Suppressor macrophage treated with lipopolysaccharide for 4 hours (primary cell): ENCODE measurements at places on chromosomes 5 and 9.

- no peak for DNase-seq
Measured at GRCh38 chr9:99383536-99383935, 161.5 kb downstream of the SEC61B start.

- peak; percentile 57 for DNase-seq
Measured at GRCh38 chr9:131227112-131227958, 49.0 kb downstream of the FAM78A start.

DNA sequence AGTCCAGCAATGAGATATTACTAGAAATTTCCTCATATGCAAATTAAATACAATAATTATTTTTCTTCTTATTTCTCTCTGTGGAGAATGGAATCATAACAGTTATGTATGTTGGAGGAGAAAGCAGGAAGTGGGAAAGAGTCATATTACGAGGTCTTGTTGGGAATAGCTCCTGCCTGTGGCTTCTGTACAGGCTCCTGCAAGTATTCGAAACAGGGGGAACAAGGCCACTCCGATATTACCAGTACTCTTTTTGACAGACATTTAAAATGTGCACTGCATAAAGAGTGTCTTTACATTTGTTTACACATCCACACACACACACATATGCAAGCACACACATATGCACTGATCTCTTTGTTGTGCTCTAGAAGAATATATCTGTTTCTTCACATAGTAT, 812.0 kb upstream of the ZNF608 start:
- DNase-seq, result no peak

GRCh38 chr5:77638763-77639671, 504 bp upstream of the OTP start:
- no peak for DNase-seq

DNA sequence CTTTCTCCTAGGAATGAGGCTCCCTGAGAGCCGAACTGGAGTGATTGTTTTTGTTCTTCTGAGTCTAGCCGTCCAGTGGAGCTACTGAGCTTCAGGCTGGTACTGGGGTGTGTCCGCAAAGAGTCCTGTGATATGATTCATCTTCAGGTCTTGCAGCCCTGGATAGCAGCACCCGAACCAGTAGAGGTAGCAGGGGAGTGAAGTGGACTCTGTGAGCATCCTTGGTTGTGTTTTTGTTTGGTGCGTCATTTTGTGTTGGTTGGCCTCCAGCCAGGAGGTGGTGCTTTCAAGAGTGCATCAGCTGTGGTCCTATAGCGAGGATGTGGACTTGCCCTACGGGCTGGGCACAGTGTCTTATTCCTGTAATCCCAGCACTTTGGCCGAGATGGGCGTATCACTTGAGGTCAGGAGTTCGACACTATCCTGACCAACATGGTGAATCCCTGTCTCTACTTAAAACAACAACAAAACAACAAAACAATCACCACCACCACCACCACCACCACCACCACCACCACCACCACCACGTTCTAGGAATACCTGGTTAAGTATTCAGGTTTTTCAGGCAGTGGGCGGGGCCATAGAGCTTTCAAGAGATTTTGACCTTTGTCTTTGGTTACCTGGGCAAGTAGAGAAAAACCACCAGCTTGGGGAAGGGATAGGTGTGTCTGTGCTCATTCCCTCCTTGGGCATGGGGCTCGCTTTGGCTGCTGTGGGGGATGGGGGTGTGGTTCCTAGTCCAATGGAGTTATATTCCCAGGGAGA, 154.0 kb downstream of the WDR70 start:
- no peak for DNase-seq

DNA sequence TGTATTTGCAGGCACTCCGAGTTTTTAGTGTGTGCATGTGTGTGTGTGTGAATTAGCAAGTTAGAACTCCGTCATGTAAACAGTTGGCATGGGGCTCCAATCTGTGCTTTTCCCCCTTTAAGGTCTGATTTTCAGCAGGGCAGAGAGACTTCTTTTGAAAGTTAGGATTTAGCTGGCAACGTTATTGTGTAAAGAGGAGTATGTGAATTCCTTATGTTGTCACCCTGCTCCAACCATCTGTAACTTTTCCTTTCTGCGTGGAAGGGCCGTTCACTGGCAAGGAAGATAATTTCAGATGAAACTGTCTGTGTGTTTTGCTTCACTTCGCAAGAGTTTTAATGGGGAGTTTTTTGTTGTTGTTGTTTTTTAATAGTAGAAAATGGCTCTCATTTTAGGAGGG, 332 bp downstream of the SGCD start:
- no peak for DNase-seq

DNA sequence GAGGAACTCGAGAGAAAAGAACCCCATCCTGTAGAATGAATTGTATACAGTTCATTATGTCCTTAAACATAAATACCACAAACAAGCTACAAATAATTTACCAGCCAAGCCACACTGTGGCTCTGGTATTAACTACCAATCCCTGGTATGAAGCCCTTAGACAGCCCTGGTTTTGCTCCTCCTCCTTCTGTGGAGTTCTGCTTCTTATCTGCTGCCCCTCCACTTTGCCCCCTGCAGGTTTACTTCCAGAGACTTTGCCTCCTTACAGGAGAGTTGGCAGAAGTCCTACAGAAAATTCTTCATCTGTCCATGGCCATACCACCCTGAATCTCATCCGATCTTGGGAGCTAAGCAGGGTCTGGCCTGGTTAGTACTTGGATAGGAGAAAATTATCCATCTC, 219.8 kb downstream of the ACTL7B start:
- DNase-seq, result no peak

DNA sequence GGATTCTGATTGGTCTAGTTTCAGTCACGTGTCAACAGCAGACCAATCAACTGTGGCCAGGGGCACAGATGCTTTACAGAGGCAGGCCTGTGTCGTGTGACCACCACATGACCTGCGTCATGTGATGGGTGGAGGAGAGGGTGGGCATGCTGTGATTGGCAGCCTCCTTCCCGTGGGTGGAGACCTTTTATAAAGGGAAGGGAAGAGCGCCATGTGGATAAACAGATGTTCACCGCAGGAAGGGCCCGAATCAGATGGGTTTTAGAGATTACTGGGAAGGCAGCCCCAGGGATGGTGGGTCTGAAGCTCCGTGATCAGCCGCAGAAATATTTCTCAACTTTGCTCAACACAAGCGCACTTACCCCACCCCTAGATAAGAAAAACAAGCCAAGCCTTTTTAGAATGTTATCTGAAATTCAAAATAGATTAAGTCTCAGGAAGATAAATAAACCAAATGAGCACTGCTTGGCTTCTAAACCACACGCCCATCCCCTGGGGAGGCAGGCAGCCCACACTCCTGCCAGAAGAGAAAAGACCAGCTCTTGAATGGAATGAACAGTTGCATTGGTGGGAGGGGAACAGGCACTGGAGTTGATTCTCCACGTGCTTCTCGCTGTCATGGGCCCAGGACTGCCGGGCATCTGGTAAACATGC, 43.6 kb downstream of the ROPN1L start:
- DNase-seq, result no peak

- DNase-seq, result no peak
Measured at GRCh38 chr9:121593066-121593465, 58.4 kb upstream of the DAB2IP start.

- DNase-seq, result peak; percentile 48
Measured at GRCh38 chr9:108885643-108886348, 23.7 kb downstream of the ACTL7A start.

DNA sequence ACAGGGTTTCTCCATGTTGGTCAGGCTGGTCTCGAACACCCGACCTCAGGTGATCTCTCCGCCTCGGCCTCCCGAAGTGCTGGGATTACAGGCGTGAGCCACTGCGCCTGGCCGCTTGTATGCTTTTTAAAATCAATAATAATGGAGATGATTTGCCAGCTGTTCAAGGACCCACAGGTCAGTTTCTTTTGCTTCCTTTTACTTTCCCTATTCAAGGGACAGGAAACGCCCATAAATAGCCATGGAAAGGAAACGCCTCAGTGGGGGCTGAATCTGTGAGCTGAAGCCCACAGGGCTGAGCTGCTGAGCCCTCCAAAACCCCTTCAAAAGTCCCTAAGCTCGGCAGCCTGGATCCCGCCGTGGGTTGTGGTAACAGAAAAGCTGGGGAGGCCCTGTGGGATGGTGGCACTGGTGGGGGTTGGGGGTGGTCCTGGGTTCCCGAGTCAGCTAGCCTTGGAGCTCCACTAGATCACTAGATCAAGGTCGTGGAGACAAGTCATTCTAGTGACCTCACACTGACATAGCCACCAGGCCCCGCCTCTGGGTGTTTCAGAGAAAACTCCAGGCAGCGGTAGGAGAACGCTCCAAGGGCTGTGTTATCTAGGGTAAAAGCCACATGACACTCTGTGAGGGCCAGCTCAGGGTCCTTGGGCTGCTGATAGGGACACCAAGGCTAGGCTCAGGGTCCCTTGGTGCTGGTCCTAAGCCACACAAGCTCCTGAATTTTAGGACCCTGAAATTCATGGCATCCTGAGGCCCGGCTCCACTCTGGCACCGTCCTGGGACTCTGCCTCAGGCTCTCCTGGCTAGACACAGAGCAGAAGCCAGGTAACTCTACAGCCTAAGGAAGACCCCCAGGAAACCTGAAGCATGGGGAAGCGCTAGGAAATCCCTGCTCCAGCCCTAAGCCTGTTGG, 18.0 kb upstream of the DUSP1 start:
- peak; percentile 66 for DNase-seq

DNA sequence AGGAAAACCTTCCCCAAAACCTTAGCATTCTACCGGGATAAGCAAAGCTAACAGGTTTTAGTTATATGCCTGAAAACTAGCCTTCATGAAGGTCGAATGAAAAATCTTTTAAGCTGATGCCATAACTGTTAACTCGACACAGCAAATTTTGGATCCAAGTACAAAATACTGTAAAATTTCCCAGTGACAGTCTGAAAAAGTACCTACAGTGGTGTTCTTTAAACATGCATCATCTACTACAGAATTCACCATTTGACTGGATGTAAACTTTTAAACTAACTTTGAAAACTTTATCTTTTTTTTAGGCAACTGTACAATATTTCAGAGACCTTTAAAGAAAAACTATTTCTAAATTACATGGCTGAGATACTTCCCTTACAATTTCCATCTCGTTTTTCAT, 791 bp downstream of the RAPGEF6 start:
- no peak for DNase-seq

- DNase-seq, result no peak
Measured at GRCh38 chr5:67530609-67531255, 334.1 kb upstream of the CD180 start.

DNA sequence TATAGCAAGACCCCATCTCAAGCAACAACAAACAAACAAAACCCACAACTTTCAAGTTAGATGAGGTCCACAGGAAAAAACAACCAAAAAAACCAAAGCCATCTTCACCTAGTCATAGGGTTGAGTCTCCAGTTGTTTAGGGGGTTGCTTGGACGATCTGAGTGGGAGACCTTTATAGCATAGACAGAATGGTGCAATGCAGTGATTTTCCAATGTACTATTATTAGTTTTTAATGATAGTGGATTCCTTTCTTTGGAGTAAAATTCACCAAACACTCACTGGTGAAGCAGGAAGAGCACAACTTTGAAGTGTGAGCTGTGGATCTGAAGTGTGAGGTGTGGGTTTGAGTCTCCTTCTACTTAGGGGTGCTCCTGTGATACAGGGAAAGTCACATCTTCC, 67.0 kb upstream of the KLF9 start:
- DNase-seq, result no peak
